Posterior cingulate gyrus (tissue), 11 donors: ENCODE measurements at places on chromosomes 2 and 18.

DNA sequence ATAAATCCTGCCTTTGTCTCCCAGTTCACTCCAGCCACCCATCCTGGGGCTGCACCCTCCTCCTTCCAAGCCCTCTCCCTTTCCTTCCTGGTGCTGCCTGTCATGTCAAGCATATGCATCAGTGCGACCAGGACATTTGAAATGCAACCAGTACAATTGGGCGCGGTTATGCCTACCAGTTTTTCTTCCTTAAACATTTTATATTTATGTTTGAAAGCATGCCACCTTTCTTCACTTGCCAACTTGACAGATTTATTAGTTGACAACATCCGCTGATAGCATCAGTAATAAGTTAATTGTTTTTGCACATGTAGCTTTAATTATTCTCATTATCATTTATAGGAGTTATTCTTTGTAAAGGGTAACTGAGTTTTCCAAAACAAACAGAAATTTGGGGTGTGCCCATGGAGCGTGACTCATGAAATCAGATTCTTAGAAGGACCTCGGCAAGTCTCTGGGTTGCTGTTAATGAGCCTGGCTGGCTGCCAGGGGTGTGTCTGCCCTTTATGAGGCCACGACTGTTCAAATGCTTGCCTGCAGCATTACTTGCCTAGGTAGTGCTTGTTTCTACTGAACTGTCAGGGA is 32.8 kb upstream of the IL1B start:
- DNase-seq = no peak

GRCh38 chr2:211486-212184 is 52.2 kb downstream of the SH3YL1 start:
- no peak for DNase-seq

DNA sequence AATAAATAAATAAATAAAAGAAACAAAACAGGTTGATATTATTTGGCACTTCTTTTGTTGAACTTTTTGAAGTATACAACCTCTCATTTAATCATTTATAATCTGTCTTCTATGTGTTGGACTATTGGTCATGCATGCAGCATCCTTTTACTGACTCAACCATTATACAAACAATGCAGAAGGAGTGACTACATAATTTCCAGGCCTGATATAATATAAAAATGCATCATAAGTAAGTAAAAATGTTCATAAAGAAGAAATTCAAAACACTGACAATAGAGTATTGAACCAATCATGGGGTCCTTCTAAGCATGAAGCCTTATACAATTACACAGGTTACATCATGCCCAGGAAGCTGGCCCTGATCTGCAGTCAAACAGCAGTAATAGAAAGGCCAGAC is 141.5 kb upstream of the FN1 start:
- DNase-seq = no peak

GRCh38 chr18:33291539-33291938 is 149.0 kb downstream of the CCDC178 start:
- DNase-seq = no peak

- DNase-seq = no peak
These were observed 22.4 kb downstream of the HRH4 start for GRCh38 chr18:24482821-24483220.

DNA sequence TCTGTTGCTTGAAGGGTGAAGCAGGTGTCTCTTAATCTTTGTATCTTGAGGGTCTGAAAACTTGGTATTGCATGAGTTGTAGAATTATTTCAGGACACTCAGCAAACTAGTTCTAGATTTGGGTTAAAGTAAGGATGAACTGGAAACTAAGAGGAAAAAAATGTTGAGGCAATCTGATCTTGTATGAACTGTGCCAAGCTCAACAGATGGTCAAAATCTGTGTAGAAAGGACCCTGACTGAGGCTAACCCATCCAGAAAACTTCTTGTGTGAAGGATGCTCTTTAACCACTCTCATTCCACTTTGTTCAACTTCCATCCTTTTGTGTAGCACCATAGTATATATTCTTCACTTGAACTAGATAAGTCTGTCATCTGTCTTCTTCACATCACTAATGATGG is 861.7 kb downstream of the SLC4A3 start:
- no peak for DNase-seq

- peak; percentile 10 for DNase-seq
These were observed 829 bp downstream of the ACVR1C start for GRCh38 chr2:157627594-157628476.

DNA sequence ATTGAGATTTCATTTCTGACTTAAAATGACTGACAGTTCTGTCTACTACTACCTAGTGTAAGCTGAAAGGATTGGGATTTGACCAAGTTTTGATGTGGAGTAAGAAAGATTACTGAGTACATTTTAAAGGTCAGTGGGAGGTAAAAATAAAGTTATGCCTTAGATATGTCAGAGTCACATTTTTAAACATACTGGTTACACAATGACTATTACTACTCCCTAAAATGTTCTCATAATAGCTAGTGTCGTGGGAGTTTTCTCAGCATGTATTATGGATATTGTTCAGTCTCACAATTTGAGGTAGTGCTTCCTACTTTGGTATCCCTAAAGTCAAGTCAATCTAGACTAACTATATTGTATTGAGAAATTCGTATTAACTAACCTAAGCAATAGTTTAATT is 1092.5 kb downstream of the LRP1B start:
- DNase-seq = no peak

DNA sequence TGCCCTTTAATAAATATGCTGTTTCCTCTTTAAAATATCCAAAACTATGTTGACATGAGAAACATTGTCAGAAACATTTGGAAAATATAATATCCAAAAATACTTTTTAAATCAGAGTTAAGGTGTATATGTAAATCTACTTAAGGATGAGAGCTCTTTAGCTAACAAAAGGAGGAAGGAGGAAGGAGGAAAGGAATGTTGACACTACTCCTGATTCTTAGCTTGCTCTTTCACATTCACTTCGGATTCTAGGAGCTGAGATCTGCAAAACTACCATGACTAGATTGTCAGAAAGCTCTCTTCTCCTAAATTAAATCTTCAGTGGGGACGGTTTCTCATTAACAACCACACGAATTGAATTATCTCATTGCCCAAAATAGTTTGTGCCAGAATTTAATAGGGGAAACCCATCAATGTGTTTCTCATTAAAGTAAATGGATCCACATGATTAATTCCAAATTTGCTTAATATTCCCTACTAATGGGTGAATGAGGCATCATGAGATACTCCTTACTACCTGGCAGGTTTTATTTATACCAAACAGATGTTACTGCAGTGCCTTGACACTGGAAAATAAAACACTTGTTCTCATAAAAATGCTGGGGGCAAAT is 509.1 kb downstream of the MBD2 start:
- DNase-seq = no peak

- DNase-seq = no peak
These were observed 100.6 kb upstream of the FN1 start for GRCh38 chr2:215536510-215536909.
